NCI-H187 (cell line): ENCODE measurements at places on chromosomes 2 and 18.

- DNase-seq: no peak
Observed at GRCh38 chr2:85444629-85445172, 26.2 kb downstream of the SH2D6 start.

DNA sequence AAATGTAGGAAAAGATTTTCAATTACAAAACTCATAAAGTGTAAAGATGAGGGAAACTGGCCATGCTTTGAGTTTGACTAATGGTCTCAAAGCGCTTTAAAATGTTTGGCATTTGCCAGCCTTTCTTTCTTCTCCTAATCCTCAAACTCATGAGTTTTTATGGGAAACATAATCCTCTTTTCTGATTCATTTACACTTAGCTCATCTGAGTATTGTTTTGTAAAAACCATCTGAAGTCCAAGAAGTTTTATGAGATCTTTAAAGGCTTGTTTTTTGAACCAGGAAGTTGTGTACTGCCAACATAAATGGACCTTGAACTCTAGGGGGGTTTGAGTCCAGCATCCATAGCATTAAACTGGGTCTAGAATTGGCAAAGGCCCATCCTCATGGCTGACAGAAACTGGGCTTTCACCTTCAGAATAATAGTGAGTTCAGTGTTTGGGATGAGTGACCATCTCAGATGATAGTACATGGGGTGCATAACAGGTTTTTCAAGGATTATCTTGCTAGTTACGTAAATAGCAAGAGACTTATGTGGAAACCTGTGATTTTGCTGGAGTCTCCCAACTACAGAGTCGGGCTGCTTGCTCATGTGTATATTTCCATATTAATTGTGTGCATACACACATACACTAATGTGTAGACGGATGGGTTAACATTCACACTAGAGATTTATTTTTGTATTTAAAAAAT is 3.8 kb upstream of the LTBP1 start:
- no peak for DNase-seq

GRCh38 chr2:72619626-72620025 is 206.2 kb downstream of the EXOC6B start:
- DNase-seq: no peak

DNA sequence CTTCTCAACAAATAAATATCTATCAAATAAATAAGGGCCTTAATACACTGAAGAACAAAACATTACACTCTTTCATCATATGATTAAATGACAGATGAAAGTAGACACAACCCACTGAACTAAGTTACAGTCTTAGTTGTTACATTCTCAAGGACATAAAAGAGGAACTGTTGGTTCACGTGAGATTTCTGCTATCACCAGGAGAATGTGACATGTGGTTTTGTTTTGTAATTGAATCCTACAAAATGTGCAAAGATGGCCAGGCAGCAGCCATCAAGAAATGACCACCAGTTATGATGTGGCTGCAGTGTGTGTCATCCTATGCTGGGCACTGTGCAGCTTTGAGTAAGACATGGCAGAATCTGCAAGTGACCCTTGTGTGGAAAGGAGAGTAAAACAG is 310.6 kb upstream of the PIK3C3 start:
- DNase-seq: no peak

- no peak for DNase-seq
Observed at GRCh38 chr2:138922973-138923563, 142.9 kb upstream of the NXPH2 start.

DNA sequence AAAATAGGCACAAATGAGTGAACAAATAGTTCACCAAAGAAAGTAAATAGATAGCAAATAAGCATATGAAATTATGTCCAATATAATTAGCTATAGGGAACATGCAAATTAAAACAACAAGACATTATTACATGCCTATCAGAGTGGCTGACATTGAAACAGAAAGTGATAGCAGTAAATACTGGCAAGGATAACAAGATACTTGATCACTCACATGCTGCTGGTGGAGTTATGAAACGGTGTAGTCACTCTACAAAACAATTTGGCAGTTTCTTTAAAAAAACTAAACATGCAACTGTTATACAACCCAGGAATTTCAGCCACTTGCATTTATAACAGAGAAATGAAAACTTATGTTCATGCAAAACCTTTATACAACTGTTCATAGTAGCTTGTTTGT is 439.2 kb upstream of the ACVR2A start:
- no peak for DNase-seq

DNA sequence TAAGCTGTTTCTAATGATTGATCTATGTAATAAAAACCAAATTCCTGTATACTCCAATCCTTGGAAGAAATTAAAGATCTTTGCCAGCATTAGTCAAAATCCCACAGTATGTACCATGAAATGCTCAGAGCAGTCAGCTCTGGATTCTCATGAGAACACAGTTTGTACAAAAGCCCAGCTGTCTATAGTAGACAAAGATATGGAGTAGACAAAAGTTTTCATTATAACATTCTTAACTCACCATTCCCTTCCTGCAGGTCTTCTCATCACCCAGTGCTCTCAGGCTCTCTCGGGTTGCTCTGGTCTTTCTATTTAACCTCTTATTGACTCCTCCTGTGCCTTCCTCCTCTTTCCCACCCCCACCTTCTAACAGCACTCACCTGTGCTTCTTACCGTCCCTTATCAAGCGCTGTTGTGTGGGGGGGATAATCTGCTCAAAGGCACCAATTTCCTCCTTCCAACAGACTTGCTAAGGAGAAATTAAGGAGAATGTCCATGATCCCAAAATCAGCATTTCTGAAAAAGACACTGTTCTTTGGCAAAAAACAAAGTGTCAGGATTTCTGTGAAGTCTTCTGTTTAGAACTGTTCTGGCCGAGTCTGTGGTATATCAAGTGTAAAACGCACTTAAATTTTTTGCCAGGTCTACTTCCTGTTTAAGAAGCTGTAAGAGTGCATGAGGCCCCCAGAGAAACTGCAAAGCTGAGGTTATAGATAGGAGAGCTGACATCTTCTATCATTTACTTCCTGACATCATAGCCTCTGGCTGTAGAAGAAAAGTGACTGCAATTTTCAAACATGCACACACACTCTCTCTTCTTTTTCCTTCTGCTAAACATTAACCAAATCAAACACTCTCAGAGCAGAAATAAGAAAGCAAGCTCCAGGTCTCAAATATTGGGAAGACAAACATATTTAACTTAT is 144.1 kb downstream of the EVA1A start:
- no peak for DNase-seq

DNA sequence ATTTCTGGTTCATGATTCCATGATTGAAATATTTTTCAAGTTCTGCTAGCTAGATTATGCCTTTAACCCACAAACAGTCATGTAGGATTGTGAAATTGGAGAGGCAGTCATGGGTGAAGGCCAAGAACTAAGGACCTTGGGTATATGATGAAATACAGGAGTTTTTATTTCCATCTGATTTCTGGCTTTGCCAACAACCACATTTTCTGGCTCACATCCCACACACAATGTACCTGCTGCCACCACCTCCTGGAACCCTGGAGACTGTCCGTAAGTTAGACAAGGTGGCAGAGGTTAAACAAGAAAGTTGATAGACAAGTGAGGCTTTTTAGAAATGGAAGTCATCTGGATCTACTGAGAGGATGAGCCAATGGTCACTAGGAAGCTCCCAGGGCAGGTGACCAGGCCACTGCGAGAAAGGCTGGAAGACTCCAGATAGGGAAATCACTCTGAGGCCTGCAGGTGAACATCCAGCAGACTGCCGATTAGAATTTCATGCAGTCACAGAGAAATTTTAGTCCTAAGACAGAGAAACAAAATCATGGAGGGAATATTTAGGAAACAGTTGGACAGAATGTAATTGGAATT is 402.0 kb downstream of the ALK start:
- DNase-seq: no peak

GRCh38 chr2:187228986-187229385 is 219.1 kb downstream of the CALCRL start:
- DNase-seq: no peak

- no peak for DNase-seq
Observed at GRCh38 chr2:128363934-128364361, 45.3 kb upstream of the HS6ST1 start.

GRCh38 chr18:28459587-28459986 is 282.7 kb upstream of the CDH2 start:
- DNase-seq: no peak

DNA sequence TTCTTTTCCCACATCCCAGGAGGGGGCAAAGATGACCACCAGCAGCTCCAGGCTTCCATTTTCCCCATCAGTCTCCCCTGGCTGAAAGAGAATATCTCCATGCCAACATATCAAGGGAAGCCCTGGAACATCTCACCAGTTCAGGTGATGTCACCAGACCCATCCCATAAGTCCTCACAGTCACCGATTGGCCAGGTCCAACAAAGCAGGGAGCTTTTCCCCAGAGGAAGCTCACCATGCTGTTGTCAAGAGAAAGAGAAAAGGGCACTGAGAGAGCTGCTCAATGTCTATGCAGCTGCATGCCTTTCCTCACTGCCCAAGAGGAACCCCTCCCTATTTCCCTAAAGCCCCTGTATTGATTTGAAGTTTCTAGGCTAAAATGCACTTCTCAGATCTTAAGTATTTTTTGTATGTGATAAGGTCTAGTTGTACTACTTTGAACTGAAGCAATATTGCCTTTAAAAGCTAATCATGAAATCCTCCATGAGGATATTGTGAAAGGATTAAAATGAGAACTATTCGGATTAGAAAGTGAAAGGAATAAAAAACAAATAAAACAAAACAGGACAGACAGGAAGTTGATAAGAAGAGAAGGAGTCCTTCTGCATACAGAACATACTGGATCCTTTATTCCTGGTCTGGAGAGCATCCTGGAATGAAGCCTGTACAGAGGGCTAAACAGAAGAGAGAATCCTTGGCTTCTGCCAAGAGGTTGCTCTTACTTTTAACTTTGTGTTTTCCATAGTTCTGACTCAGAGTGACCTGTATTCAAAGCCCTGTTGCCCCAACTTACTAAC is 45.2 kb upstream of the CTIF start:
- no peak for DNase-seq

DNA sequence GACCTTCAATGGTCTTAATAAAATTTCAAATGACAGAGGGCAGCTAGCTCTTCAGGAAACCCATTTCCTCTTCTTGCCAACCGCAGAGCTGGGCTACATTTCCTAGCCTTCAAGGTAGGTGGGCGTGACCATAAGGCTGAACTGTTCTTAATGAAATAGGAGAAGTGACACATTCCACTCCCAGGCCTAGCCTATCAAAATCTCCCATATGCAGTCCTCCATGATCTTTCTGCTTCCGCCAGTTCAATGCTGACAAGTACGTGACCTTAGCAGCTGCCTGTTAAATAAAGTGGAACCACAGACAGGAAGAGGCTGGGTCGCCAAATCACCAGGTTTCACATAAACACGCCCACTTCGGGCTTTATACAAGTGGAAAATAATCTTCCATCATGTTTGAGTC is 13.2 kb downstream of the SERPINE2 start:
- DNase-seq: no peak

GRCh38 chr2:54871457-54872107 is 148.1 kb downstream of the EML6 start:
- DNase-seq: no peak

DNA sequence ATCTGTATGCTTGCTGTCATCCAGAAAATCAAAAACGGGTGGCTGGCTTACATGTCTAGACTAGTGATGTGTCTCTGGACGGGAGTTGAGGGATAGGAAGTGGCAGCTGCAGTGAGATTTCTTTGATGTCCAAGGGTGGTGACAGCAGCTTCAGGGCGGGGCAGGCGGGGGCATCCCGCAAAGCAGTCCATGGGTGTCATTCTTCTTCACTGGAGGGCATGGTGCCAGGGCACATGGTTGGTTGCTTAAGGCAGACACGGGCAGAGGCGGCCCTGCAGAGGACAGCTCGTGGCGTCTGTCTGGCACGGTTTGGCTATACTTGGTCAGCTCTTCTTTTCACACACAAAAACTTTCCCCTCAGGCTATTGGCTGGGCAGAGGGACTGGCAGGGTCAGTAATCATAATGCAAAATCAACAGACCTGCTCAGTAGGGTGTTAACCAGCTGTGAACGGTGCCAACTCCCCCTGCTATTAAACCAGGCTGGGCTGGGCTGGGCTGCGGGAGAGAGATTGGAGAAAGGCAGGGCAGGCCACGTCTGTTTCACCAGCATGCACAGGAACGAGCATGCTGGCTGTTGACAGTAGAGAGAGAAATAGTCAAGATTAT is 63.7 kb downstream of the COL4A3 start:
- DNase-seq: no peak

- no peak for DNase-seq
Observed at GRCh38 chr2:10033251-10034006, 9.9 kb upstream of the KLF11 start.

GRCh38 chr2:226180281-226180884 is 619.2 kb downstream of the IRS1 start:
- no peak for DNase-seq

- no peak for DNase-seq
Observed at GRCh38 chr2:183172220-183172887, 48.1 kb downstream of the NUP35 start.

DNA sequence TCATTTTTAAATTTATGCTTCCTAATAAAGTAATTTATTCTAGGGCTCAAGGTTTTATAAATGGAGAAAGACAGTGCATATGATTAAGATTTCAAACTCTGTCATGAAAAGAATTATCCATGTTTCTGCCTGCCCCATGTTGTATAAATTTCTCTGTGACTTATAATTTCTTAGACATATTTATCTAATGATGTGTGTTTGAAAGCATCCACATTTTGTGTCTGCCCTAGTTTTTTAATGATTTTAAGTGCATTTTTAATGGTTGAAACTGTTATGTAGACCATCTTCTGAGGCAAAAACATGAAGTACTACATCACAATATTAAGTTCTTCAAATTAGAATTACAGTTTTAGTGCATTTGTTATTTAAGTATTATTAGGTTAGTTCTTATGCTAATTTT is 71.2 kb downstream of the PTPRM start:
- DNase-seq: no peak

DNA sequence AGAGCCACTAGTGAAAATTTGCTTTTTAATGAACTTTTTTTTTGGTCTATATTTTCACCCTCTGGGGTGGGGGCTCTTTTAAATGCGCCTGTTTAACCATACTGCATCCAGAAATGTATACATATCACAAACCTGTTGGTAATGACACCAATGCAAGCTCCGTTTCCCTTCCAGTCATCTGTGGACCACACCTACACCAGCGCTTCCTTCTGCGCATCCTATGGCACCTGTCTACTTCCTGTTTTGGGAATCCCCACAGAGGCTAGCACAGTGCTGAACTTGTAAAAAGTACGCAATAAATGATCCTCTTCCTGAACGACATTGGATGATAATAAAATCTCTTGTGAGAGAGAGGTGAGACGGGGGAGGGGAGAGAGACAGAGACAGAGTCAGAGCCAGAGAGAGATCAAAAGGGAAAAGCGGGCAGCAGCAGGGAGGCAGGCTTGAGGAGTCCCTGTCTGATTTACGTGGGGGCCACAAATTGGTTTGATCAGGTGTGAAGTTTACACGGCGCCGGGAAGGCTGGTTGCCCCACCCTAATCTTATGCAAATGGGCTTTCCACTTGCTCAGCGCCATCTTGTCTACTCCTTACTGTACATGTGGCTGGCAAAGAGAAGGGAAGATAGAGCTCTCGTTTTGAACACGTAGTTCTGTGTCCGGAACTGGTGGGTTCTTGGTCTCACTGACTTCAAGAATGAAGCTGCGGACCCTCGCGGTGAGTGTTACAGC is 38.1 kb upstream of the SLC38A11 start:
- DNase-seq: no peak
